NCI-H526 (cell line): ENCODE measurements at places on chromosomes 6 and 20.

DNA sequence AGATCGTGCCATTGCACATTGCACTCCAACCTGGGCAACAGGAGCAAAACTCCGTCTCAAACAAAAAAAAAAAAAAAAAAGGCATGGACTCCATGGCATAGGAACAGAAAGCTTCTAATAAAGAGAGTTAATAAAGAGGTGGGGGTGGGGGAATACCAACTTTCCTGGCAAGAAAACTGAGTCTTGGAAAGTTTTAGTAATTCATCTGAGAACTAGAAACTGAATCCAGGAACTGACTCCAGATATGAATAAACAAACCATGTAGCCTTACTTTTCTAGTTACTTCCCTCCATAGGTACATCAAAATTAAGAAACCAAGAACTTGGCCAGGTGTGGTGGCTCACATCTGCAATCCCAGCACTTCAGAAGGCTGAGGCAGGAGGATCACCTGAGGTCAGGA is 38.5 kb downstream of the PTPRT start:
- no peak for DNase-seq

DNA sequence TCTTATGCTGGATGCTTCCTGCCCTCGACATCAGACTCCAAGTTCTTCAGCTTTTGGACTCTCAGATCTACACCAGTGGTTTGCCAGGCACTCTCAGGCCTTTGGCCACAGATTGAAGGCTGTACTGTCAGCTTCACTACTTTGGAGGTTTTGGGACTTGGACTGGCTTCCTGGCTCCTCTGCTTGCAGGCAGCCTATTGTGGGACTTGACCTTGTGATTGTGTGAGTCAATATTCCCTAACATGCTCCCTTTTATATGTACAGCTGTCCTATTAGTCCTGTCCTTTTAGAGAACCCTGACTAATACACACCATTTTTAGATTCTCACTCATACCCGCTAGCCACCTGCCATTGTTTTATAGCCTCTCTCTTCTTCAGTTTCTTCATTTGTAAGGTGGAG is 382.1 kb upstream of the TSHZ2 start:
- no peak for DNase-seq

GRCh38 chr20:23584434-23585199 is 16.3 kb upstream of the CST9L start:
- DNase-seq, result no peak

- no peak for DNase-seq
Measured at GRCh38 chr6:129980821-129981220, 37.6 kb upstream of the L3MBTL3 start.

GRCh38 chr20:34736106-34736735 is 32.1 kb downstream of the TP53INP2 start:
- no peak for DNase-seq

GRCh38 chr6:55281215-55281614 is 46.1 kb upstream of the GFRAL start:
- no peak for DNase-seq

- DNase-seq, result no peak
Measured at GRCh38 chr6:3289664-3290055, 30.9 kb downstream of the PSMG4 start.

DNA sequence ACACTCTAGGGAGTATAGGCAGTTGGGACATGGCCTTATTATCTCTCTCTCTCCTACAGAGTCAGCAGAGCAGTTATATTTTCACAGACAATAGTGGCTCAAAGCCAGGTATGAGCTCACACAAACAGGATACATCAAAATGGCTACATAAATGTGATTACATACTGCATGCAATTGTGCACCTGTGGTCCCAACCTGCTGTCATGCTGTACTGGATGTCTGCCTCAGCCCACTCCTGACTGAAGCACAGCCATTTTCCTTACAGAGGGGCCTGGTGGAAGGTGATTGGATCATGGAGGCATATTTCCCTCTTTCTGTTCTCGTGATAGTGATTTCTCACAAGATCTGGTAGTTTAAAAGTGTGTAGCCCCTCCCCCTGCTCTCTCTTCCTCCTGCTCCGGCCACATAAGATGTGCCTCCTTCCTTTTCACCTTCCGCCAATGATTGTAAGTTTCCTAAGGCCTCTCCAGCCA is 37.0 kb upstream of the SAMHD1 start:
- DNase-seq, result no peak
